Lung (tissue), 17 donors: ENCODE measurements at places on chromosomes 2 and 18. TPM values are rescaled to one million over a fixed set of nuclear protein-coding genes. Genes with fewer than 3 reads are reported as not detected.

- H3K4me1 ChIP-seq, result no peaks in the 10 kb centered on the region
- no peak for DNase-seq
- no peak overlapping the region for H3K27ac ChIP-seq
- H3K27me3 ChIP-seq, result no peaks in the 10 kb centered on the region
- no peak overlapping the region for H3K4me3 ChIP-seq
- no peaks in the 10 kb centered on the region for H3K36me3 ChIP-seq
Observed at GRCh38 chr2:222430681-222431080, 6.3 kb downstream of the SGPP2 start.

DNA sequence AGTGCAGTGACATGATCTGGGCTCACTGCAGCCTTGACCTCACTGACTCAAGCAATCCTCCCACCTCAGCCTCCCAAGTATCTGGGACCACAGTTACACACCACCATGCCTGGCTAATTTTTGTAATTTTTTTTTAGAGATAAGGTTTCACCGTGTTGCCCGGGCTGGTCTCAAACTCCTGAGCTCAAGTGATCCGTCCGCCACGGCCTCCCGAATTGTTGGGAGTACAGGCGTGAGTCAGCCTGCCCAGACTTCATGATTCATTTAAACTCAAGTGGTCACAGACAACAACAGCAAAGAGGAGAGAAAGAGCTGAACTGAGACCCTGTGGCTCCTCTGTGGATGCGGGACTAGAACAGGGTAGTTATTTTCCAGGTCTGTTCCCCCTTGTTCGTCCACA, 83.0 kb downstream of the TSHZ1 start:
- DNase-seq, result no peak
- H3K4me1 ChIP-seq, result no peaks in the 10 kb centered on the region
- no peak overlapping the region for H3K27ac ChIP-seq
- H3K27me3 ChIP-seq, result no peaks in the 10 kb centered on the region
- no peaks in the 10 kb centered on the region for H3K36me3 ChIP-seq

GRCh38 chr2:181984060-181984459, 1.6 kb upstream of the PPP1R1C start:
- H3K4me3 ChIP-seq, result no peak overlapping the region
- no peaks in the 10 kb centered on the region for H3K27me3 ChIP-seq
- no peak overlapping the region for H3K27ac ChIP-seq

- no peak overlapping the region for H3K27ac ChIP-seq
- no peak for DNase-seq
- H3K27me3 ChIP-seq, result no peaks in the 10 kb centered on the region
- H3K36me3 ChIP-seq, result no peaks in the 10 kb centered on the region
- H3K4me3 ChIP-seq, result no peak overlapping the region
- H3K4me1 ChIP-seq, result no peaks in the 10 kb centered on the region
Observed at GRCh38 chr18:39635966-39636365, 2070.4 kb upstream of the CELF4 start.

GRCh38 chr2:128441341-128442052, 122.8 kb upstream of the HS6ST1 start:
- peaks cover 74% of the 10 kb centered on the region for H3K4me1 ChIP-seq
- DNase-seq, result no peak
- no peaks in the 10 kb centered on the region for H3K36me3 ChIP-seq
- no peaks in the 10 kb centered on the region for H3K27me3 ChIP-seq

SLC19A3 gene
- total RNA-seq, result 56.5 TPM

HDAC4 gene
- total RNA-seq, result 29.2 TPM

STARD6 gene
- not detected for total RNA-seq

GRCh38 chr18:74006143-74006542, 141.5 kb downstream of the FBXO15 start:
- H3K36me3 ChIP-seq, result no peaks in the 10 kb centered on the region
- no peak overlapping the region for H3K27ac ChIP-seq
- DNase-seq, result no peak
- H3K27me3 ChIP-seq, result no peaks in the 10 kb centered on the region
- H3K4me3 ChIP-seq, result no peak overlapping the region
